ENCODE measurements at places on chromosomes 6 and 20.

GRCh38 chr6:113664909-113665308, 192.2 kb upstream of the MARCKS start:
- DNase-seq, result no peak

DNA sequence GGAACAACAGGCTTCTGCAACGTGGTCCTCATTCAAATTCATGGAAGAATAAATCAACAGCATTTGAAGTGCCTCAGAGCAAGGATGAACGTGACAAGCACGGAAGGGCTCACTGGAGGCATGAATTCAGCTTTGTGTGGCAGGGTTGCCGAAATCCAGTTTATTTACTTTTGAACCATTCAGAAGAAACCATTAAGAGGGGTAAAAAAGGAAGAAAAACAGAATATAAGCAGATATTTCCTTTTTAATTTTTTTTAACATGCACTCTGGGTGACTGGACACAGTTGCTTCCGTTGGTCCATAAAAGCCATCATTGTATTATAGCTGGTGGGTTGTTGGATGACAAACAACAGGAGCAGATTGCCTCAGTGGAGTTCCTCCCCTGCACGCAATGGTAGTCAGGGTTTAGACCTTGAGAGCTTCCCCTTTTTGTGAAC, 17.3 kb upstream of the SNRPB2 start:
- DNase-seq, result no peak

- no peak for DNase-seq
Observed at GRCh38 chr6:140434761-140435160, 1060.3 kb upstream of the CITED2 start.

DNA sequence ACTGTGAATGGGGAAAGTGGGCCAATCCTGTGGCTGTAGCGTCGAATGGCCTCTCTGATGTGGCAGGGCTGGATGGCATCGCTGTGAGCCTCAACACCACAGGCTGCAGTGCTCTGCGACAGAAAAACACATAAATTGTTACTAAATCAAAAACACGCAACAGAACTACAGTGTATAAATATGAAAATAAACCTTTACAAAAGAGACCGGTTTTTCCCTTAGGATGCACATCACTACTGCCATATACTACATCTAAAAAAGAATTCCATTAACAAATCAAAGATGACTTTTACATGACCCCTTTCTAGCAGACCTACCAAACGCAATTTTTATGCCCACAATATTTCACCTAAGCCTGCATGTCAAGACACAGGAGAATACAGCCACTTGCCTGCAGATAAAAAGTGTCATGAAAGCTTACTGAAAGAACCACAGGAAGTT, 395.5 kb upstream of the RUNX2 start:
- DNase-seq, result peak; percentile 57

GRCh38 chr6:138084904-138085838, 22.0 kb downstream of the PERP start:
- no peak for DNase-seq

DNA sequence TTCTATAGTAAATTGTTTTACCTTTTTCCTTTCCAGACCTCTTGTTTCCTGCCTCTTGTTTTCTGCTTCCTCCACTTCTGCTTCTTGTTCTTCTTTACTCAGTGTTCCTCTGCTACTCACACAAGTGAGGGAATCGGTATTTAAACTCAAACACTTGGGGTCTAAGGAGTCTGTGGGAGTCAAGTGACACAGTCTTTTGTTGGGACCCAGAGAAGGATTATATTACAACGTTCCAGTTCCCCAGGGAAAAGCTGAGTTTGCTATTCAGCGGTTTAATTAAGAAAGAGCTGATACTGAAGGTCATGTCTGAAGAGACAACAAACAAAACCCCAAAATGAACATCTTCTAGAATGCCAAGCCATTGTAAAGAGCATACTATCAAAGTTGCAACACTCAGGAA, 107.8 kb upstream of the CITED2 start:
- no peak for DNase-seq

DNA sequence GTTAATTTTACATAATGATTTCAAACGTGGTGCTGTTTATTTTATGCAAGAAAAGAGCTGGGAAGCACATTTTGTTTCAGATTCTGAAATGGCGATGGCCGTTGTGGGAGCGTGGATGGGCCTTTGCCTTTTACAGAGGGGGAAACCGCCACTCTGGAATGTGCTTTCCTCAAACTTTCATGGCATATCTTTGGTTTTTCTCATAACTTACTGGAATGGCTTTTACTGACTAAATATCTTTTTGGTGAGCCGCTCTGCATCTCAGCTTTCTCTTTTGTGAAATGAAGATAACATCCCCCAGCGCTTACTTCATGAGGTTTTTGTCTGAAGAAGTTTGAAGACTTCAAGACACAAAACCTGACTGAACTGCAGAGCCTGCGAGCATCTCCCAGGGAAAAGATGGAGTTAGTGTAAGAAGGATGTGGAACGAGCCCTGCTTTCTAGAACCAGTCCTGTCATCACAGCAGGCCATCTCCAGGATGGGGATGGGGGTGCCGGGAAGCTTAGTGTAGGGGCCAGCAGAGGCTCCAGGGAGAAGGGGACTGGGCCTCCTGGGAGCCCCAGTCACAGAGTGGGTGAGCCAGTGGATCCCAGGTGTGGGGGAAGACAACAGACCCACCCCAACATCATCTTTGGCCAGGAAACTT, 61.8 kb upstream of the TIAM2 start:
- no peak for DNase-seq

Data from CD4-positive, alpha-beta T cell treated with Interleukin-6 for 4 hours (primary cell).